Epithelial cell of proximal tubule (primary cell): ENCODE measurements at places on chromosomes 5 and 9. TPM values are rescaled to one million over a fixed set of nuclear protein-coding genes. Genes with fewer than 3 reads are reported as not detected.

DNA sequence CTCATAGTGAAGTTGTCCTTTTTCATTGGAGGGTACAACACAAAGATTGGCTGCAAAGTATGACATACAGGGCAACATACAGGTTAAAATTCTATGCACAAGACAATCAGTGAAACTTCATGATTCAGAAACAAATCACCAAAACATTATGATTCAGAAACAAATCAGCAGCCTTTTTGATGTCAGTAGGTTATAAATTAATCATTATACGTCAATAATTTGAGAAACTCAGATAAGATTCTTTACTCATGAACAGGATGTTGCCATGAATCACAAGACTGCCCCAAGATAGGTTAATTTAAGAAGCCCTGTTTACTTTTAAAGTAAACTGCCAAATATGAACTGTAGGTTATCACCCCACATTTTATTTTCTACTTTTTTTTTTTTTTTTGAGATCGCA is 62.2 kb upstream of the IL33 start:
- peak; percentile 39 for DNase-seq

GRCh38 chr9:87793292-87793691 is 67.4 kb downstream of the CTSL start:
- DNase-seq = no peak

The VLDLR gene
- total RNA-seq = 7.5 and 16.4 TPM in 2 replicates

- DNase-seq = no peak
Measured at GRCh38 chr5:151071848-151072629, 8.8 kb downstream of the TNIP1 start.

GRCh38 chr9:105118636-105119035 is 125.8 kb upstream of the SLC44A1 start:
- DNase-seq = no peak

DNA sequence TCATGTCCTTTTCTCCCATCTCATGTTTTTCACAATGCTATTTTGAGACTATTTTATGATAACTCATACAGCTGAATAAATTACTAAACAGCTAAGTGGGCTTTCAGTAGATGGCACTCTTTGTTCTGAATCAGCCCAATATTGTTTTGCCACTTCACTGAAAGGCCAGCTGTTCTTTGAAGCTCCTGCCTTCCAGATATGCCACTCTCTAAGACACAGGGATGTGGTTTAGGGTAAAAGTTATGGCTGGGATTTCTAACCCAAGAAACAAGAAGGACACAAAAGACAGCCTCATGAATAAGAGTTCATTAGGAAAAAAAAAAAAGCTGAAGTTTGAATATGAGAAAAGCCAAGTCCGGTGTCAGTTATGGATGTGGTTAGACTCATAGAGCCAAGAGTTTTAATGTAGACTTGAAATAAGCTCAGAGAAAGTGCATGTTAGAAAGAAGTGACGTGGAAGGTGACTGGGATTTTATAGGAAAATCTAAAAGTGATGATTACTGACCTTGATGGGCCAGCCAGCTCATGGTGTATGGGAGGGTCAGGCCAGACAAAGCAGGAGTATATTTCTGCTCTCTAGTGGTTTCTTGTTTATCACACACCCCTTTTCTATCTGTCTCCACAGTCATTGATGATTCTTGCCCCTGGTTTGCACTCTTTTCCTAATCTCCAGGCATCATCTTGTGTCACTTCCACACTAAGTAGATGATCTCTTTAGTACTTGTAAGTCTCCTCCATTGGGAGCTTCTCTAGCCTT is 488.5 kb downstream of the NR2F1-AS1 start:
- peak; percentile 3 for DNase-seq
